ENCODE measurements at places on chromosomes 13 and 19.

DNA sequence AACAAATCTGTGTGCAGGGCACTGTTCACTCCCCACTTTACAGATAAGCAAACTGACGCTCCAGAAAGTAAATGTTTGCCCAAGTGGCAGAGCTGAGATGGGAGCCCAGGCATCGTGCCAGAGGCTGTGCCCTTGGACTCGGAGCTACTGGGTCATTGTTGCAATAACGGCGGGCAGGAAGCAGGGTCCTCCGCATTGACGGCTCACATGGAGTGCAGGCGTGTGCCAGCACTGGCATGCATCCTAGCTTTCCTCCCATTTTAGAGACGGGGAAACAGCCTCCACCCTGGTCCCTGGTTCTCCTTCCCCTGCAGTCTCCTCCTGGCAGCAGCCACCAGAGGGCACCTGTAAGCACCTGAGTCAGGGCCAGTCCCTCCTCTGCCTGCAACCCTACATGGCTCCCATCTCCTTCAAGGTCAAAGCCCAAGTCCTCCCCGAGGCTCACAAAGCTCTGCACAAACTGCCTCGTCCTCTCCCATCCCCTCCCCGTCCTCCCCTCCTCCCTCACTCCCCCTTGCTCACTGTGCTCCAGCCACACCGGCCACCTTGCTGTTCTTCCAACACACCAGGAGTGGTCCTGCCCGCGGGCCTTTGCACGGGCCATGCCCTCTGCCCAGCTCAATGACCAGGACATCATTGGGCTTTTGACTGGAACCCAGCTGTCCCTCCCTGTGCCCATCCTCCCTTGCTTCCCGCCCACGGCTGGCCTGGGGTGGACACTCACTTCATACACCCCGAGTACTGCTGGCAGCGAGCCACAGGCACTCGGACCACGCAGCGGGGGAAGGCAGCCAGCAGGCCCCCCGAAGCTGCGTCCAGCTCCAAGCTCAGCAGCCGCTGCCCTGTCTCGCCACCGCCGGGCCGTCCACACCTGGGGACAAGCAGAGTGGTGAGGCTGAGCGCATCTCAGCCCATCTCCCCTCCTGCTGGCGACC, 7.7 kb upstream of the LRG1 start:
- DNase-seq = no peak

DNA sequence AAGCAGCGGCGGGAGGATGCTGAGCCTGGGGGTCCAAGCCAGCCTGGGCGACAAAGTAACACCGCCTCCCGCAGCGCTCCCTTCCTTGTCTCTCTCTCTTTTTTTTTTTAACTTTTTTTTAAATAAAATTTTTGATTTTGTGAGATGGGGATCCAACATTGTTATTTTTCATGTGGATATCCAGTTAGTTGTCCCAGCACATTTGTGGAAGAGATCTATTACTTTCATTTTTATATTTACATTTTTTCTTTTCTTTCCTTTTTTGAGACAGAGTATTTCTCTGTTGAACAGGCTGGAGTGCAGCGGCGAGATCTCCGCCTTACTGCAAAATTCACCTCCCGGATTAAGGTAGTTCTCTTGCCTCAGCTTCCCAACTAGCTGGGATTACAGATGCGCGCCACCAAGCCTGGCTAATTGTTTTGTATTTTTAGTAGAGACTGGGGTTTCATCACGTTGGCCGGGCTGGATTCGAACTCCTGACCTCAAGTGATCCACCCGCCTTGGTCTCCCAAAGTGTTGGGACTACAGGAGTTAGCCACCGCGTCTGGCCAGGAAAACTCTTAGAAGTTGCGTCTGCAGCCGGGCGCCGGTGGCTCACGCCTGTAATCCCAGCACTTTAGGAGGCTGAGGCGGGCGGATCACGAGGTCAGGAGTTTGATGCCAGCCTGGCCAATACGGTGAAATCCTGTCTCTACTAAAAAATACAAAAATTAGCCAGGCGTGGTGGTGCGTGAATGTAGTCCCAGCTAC, 19.4 kb downstream of the ZNF816 start:
- no peak for DNase-seq

- no peak for DNase-seq
These were observed 413.2 kb downstream of the MZT1 start for GRCh38 chr13:72314210-72314609.

GRCh38 chr13:101552286-101552685, 99.8 kb downstream of the ITGBL1 start:
- DNase-seq = no peak

DNA sequence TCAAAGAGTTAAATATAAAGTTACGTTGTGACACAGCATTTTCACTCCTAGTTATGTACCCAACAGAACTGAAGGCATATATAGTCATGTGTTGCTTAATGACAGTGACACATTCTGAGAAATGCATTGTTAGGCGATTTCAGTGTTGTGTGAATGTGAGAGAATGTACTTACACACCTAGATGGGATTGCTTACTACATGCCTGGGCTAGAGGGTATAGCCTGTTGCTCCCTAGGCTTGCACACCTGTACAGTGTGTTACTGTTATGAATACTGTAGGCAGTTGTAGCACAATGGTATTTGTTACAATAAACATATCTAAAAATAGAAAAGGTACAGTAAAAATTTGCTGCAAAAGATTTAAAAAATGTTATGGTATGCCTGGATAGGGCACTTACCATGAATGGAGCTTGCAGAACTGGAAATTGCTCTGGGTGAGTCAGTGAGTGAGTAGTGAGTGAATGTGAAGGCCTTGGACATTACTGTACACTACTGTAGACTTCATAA, 89.2 kb downstream of the DHRS12 start:
- no peak for DNase-seq
